ENCODE measurements at places on chromosomes 6 and 20.

DNA sequence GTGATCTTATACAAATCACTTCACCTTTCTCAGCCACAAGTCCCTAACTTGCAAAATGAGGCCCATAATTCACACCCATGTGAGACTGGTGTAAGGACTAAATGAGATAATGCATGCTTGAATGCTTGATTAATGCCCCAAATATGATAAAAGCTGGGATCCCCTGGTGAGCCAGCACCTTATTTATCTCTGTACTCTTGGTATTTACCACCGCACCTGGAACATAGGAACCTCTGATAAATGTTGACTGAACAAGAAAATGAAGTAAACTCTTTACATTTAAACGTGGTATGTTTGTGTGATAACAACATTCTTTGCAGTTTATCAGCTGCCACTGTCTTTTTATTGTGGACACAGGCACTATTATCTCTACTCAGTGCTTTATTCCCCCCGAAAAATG, 2.5 kb upstream of the APOBEC2 start:
- DNase-seq: no peak

DNA sequence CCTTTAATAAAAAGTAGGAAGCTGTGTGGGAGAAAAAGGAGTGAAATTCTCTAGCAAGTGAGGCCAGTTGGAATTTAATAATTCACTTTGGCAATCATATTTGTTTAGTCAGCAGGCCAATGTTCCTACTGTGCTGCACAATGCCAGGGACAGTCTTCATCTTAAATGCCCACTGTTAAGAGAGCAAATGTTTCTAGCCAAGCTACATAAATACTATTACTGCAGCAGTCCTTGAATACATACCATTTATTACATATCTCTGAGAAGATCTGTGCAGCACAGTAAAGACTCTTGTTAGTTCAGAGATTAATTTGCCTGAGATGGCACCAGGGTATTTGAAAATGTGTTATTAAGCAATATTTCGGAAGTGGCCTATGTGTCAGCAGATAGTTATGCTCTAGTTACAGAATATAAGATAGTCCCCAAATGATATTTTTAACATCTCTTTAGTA, 105.4 kb downstream of the OGFRL1 start:
- peak; percentile 44 for DNase-seq

- DNase-seq: no peak
Observed at GRCh38 chr6:129267028-129267427, 384.1 kb downstream of the LAMA2 start.

DNA sequence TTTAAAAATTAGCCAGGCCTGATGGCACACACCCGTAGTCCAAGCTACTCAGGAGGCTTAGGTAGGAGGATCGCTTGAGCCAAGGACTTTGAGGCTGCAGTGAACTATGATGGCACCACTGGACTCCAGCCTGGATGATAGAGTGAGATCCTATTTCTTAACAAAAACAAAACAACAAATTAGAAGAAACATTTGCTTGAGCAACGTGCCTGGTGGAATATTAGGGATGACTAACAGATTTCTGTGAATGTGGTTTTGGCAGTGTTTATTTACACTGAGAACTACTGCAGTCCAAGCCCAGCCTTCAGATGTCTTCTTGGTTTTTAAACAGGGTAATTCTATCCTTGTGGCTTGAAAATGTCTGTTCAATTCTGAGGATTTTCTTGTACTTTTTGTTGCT, 9.2 kb downstream of the PPP1R3G start:
- DNase-seq: no peak

- DNase-seq: no peak
Observed at GRCh38 chr6:3250231-3250675, 8.5 kb upstream of the PSMG4 start.

GRCh38 chr6:138580040-138580439, 80.7 kb upstream of the NHSL1 start:
- no peak for DNase-seq

DNA sequence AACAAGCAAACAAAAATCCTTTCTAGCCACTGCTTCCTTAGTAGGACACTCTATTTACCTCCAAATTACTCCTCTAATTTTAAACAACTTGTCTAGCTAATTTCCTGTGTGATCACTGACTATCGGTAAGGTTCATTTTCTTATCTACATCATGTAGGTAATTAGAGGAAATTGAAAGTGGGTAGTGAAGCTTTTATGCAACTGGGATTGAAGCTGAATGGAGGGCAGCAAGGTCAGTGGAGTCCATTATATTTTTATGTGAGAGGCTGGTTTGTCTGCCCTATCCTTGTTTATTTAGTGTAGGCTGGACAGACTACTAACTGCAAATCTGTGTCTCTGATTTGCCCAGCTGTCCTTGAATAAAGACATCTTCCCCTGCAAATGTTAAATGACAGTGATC, 88.5 kb upstream of the SIM1 start:
- DNase-seq: peak; percentile 75

DNA sequence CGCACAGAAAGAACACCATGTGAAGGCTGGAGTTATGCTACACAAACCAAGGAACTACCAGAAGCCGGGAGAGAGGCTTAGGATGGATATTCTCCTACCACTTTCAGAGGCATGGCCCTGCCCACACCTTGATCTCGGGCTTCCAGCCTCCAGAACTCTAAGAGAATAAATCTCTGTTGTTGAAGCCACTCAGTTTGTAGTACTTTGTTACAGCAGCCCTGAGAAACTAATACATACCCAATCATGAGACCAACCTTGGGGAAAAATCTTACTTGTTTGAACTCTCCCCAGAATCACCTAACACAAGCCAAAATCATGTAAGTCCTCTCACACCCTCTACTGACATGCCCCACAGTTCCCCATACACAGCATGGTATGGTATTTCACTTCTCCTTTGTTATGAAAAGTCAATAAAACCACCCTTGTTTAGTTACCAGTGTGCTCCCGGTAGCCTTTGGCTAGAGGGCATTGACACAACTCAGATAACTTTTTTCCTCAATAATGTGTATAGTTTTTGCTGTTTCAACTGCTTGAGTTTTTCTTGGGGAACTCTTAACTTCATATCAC, 40.7 kb upstream of the SLC2A12 start:
- no peak for DNase-seq

DNA sequence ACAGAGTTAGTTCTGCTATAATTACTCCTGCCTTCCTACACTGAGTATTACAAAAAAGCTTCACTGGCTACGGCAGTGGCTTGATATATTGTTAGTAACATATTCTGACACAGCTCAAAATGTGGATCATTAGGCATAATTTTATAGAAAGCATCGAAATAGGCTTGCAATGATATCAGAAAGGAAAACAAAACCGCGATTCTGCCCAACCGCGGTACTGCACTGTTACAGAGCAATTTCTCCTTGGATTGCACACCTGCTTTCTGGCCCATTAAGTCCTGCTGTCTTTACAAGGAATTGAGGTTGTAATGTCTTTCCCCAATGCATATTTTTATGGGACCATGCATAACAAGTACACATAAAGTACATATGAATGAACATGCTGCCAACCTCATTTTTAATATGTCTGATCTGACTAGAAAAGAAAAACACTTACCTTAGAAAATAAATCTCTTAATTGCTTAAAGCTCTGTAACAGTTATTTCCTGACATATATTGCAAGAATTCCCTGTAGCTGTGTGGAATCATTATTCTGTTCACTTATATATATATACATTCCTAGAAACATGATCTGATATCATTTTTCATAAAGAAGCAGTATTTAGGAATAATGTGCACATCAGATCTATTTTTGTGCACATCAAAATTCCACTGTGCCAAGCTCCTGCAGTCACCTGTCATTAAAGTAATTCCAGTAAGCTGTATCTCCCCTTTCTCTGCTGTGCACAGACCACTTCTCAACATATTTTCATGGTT, 763.9 kb downstream of the HACE1 start:
- DNase-seq: peak; percentile 3

- no peak for DNase-seq
Observed at GRCh38 chr20:51087266-51087665, 64.4 kb upstream of the KCNG1 start.

DNA sequence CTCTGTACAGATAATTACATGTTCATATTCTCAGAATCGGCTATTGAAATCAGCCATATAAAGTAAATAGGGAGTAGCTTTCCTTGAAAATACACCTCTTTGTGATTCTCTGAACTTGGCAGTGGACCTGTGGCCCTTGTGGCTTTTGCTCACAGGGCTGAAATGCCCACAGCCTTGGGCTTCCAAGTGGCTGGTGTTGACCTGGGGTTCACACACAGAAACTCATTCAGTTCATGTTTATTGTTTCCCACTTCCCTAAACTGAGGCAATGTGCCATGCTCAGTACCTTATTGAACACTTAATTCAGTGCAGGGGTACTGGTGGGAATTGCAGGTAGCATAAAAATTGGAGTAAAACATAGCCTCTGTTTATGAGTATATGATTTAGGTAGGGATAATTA, 19.1 kb upstream of the TULP4 start:
- no peak for DNase-seq

DNA sequence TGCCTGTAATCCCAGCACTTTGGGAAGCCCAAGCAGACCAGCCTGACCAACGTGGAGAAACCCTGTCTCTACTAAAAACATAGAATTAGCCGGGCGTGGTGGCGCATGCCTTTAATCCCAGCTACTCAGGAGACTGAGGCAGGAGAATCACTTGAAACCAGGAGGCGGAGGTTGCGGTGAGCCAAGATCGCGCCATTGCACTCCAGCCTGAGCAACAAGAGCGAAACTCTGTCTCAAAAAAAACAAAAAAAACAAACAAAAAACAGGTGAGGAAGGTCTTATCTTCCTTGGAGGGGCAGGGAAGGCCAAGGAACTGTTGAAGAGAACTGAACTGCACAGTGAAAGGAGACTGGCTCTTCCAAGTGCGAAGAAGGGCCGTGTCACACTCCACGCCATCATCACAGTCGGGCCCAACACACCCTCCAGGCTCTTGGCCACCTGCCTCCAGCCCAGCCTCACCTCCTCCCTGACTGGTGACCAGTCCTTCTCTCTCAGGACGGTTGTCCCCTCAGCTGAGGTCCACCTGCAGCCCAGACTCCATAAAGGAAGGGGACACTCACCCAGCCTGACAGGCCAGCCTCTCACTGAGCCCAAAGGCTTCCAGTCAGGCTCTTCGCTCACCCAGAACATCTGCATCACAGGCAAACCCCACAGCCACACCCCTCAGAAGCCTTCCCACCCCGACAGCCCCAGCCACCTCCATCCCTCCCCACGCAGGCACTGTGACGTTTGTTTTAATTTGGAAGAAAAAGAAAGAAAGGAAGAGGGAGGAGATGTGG, 4.1 kb downstream of the ZC3H12D start:
- DNase-seq: no peak

DNA sequence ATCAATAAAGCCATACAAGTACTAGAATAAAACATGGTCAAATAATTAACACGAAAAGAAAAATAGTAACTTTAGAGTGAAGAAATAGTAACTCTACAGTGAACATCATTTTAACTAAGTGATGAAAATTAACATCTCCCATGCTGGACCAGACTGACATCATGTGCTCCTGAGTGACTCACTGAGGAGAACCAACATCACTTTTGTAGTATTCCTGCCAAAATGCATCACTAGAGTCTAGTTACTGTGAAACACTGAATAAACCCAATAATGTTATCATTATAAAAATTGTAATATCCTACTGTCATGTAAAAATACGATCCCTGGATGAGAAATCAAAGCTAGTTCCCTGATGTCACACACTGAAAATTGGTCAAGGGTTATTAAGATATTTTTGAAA, 361.3 kb downstream of the CD109 start:
- DNase-seq: no peak

GRCh38 chr6:42255050-42255449, 37.4 kb upstream of the MRPS10 start:
- no peak for DNase-seq

- no peak for DNase-seq
Observed at GRCh38 chr6:37882292-37882691, 62.8 kb downstream of the ZFAND3 start.

DNA sequence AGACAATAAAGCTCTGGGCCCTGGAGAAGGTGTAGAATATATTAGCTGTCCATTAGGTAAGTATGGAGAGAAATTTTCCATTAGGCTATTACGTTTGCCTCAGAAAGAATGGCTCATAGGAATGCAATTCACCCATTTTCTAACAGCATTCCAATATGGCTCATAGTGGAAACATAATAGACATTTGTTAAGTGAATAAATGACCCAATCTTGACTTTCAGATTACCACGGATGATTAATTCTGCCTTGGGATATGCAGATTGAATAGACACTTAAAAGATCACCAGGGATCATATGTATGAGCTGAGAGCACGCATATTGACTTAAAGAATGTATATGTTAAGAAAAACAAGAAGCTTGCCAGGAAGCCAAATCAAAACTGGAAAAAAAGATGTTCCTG, 209.1 kb upstream of the CDYL start:
- DNase-seq: no peak

DNA sequence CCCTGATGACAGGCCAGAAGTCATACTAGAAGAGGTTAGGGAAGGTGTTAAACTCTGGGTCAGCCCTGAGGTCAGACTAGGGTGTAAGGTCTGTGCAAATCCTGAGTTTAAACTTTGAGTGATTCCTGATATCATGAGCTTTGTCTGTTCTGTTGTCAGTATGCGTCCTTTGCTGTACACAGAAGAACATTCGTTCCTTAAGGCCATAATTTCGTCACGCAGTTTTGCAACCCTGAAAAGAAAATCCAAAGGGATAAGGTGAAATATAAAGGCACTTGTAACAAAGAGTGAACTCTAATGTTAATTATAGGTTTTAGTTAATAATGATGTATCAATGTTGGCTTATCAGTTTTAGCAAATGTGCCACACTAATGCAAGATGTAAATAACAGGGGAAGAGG, 2.3 kb downstream of the DST start:
- no peak for DNase-seq

DNA sequence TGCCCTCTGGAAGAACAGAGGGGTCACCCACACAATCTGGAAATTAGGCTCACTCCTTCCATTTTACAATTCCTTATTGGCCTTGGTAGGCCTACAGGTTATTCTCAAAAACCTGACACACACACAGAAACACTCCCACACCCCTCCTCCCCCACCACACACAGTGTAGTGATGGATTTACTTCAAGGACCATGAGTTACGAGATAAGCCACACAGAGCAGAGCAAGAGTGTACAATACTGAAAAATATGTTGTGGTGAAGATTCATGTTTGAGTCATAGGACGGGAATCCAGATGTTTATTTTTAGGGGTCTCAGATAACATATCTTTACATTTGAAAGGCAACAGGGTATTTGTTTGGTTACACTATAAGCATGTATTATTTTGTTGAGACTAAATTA, 291.9 kb downstream of the PLCB1 start:
- no peak for DNase-seq

GRCh38 chr20:47776639-47777038, 8.6 kb downstream of the SULF2 start:
- no peak for DNase-seq
